NCI-H446 treated with DMSO at 0.1 percent for 48 hours (cell line): ENCODE measurements at places on chromosomes 3 and 15.

DNA sequence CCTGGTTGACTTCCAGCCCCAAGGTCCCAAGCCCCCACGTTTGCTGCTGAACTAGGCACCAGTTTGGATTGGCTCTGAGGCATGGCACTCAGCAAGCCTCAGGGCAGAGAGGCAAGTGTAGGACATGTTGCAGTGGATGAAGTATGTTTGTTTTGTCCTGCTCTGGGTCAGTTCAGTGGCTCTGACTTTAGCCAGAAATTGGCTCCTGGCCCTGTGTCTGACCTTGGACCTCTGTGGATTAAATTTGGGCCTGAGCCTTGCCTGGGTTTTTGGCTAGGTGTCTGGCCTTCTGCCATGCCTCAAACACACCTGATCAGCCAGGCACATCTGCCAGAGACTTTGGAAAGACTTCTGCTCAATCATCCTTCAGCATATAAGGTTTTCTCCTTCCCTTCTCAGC is 3.6 kb upstream of the MRAS start:
- no peak for DNase-seq

DNA sequence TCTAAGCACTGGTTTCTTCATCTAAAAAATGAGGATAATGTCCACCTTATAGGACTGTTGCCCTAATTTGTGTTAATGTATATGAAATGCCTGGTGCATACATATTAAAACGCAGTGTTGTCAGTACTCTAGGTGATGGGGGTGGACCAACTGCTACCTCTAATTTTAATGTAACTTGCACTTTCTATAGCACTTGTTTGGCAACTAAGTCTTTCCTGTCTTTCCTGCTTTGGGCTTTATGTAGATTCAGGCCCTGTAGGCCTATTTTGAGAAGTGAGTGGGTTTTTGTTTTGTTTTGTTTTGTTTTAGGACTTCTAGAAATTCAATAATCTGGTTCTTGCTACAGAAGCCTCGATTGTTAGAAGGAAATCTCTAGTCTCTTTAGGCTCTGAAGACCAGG is 21.2 kb downstream of the SLC7A14 start:
- no peak for DNase-seq

GRCh38 chr15:73851689-73852088 is 21.7 kb upstream of the TBC1D21 start:
- no peak for DNase-seq

- no peak for DNase-seq
Observed at GRCh38 chr3:111173906-111174305, 102.3 kb downstream of the NECTIN3 start.

DNA sequence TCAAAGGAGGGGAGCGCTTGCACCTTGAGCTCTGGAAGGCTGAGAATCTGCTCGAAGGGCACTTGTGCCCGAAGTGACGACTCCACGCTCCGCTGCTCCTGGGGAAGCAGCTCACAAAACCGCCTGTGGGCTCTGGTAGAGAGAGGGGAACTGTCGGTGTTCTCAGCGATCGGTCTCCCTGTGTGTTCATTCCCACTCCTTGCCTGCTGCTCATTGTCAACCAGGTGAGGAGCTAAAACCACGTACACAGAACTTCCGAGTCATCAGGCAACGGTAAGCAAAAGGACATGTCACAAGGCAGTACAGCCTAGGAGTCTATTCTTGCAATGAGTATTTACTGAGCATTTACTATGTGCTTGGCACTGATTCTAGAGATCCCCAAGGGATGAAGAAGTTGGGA is 1.5 kb downstream of the CIB1 start:
- no peak for DNase-seq

DNA sequence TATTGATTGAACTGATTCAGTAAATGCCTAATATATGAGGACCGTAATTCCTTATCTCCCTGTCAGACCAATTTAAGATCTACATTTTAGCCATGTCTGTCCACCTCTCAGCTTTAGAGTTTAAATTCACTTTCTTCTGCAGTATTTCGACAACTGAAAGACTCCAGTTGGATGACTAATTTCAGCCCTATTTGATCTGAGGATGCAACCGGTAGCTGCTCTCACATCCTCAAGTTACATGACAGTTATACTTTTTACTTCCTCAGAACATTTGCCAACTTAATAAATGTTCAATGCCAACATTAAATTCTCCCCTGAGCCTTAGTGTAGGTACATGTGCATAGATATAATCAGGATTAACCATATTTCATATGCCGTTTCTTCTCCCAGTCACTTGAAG is 2.5 kb upstream of the HHLA2 start:
- no peak for DNase-seq

- no peak for DNase-seq
Observed at GRCh38 chr3:48561045-48561736, 2.4 kb downstream of the UCN2 start.

DNA sequence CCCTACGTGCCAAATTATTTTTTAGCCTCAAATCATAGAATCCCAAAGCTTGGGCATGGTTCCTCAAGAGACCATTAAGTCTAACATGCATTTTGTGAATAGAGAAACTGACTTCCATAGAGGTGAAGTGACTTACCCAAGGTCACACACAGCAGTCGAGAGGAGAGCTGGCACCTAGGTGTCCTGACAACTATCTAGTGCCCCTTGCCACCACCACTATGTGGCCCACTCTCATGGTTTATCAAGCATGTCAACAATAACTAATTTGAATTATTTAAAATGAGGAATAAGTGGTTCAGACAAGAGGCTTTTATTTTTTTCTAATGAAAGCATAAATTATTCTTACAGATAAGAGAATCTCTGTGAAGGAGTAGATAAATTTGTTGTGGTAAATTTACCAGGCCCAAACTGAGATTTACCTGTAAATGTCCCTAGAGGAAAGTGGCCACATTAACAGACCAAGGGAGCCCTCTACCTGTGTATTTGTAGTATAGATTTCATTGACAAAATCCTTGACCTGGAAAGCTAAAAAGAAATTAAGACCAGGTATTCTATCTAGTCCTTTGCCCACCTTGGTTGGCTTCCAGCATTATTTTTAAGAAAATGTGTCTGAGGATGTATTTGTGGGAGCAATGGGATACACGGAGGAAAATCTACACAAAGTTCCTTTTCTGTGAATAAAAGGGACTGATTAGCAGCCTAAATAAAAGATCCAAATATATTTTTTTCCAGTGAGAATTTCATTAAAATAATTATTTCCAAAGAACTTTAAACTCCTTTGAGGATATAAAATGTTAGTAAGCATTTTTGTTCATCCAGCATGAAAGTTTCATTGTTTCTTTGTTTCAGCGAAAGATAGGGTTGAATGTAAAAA is 49.1 kb downstream of the IQCH start:
- DNase-seq = no peak

GRCh38 chr3:133159498-133160475 is 121.6 kb downstream of the TMEM108 start:
- no peak for DNase-seq

DNA sequence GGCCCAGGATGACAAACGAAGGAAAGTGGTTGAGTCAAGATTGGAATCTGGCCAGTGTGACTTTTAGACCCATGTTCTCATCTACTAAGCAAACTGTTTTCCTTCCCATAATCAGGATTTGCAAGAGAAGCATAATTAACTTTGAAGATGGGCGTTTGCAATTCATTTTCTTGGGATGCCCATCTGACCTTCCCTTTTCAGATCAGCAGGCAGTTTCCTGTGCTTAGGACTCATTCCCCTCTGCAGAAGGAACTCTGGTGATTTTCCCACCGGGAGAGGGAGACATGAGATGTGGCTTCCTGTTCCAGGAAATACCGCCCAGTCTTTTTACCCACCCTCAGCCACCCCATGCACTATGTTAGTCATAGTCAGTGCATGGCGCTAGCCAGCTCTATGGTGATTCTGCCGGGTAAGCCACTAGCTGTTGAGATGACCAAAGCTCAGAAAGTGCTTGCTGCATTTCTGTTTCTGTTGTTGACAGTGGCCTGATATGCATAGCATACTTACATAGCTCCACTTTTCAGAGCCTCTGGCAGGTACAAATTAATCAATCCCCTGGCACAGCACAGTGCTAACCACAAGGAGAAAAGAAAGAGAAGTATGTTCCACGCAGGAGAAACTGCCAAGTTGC is 129.4 kb downstream of the VGLL4 start:
- no peak for DNase-seq

DNA sequence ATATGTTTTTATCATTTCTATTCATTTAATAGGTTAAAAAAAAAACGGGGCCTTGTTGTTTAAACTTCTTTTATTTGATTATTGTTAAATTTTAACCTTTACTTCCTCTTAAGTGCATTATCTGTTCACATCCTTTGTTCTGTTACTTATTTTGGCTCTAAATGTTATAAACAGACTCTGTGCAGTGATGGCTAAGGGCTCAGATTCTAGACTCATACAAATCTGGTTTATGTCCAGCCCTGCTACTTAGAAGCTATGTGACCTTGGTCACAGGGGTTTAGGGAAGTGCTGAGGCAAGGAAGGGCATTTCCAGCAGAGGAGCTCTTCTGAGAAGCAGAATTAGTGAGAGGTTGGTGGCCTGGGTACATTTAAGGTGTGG is 55.3 kb upstream of the VILL start:
- no peak for DNase-seq

DNA sequence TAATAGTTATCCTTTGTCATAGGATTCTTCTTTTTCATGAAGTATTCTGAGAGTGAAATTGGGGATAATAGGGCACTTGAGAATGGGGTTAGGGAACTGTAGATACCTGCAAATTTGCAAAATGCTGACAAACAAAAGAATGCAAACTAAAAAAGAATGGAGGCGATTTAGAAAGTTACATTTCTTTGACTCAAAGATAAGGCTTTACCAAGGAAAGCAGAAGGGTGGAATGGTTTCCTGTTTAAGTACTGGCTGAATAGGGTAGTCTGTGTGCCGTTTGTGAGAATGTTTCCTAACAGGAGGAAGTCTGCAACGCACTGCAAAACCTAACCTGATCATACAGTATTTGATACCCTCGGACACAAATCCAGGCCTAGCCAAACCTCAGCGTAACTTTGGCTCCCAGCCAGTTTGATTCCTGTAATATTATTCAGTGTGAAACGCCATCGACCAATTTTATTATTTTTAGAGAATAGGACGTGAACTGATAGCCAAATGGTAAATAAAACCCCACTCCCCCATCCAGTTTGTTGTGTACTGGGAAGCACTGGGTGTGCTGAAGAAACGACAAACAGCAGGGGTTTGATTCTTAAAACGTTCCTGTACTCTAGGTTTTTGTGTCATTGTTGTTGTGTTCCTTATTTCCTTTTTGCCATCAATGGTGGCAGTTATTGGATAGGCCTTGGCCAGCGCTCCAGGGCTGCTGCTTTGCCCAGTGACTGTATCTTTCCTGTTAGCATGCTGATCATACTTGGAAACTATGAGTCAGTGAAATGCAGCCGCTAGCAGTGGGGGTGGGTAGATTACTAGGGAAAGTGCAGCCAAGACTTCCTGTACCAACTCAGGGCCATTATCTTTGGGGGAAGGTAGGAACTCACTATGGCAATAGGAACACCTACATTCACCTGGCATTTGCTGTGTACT is 148.0 kb upstream of the TBL1XR1 start:
- DNase-seq = peak; percentile 80

DNA sequence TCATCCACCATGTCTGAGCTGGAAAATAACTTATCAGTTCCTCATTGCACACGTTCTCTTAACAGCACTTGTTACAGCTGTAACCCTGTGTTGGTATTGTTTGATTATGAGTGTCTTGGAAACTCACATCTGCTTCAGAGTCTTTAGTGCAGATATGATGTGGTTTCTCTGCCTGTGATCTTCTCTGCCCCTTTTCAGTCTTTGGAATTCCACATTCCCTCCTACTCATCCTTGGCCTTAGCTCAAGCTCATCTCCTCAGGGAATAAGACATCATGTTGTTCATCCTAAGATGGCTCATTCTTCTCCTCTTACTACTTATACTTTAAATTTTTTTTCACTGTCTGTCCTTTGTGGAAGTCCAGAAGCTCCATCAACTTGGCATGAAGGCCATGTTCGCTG is 77.7 kb downstream of the SYNPR start:
- no peak for DNase-seq

DNA sequence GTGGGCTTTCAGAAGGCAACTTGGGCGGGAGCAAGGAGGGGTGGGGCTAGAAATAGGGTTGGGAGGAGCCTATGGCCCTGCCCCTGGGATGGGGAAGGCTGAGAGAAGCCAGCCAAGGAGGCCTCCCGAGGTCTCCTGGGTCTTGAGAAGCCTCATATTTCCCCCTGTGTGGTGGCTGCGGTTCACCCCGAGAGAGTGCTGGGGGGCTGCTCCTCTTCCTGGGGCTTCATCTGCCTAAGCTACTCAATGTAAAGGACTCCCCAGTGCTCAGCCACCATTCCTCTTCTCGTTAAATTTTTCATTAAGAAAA is 174.3 kb downstream of the SMAD6 start:
- DNase-seq = no peak

DNA sequence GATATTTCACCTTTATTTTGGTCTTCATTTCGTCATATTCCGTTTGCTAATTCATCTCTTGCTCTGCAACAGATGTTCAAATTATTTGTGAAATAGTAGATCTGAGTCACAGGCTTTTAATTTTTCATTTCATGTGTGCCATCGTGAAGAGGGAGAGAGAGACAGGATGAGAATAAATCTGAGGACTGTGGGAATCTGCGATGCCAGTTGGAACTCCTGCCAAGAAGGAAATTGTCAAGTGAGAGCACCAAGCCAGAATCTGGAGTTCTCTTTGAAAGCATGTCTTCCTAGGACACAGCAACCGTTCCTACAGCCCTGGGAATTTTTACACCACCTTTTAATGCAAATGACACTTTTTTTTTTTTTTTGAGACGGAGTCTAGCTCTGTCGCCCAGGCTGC is 48.8 kb downstream of the NSMCE3 start:
- no peak for DNase-seq

GRCh38 chr3:62982795-62983455 is 107.7 kb upstream of the CADPS start:
- DNase-seq = no peak

DNA sequence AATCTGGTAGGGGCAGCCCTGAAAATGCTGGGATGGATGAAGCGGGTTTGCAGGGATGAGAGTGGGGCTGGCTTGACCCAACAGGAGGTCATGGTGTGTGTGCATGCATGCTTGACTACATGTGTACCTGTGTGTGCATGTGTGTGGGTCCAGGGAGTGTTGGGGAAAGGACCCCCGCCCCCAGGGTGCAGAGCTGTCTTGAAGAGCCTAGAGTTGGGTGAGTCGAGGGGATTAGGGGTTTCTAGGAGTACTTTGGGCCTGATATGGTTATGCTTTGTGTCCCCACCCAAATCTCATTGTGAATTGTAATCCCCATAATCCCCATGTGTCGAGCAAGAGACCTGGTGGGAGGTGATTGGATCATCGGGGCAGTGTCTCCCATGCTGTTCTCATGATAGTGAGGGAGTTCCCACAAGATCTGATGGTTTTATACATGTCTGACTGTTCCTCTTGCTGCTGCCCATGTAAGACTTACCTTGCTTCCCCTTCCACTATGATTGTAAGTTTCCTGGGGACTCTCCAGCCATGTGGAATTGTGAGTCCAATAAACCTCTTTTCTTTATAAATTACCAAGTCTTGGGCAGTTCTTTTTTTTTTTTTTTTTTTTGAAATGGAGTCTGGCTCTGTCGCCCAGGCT is 5.2 kb upstream of the LCTL start:
- DNase-seq = no peak

DNA sequence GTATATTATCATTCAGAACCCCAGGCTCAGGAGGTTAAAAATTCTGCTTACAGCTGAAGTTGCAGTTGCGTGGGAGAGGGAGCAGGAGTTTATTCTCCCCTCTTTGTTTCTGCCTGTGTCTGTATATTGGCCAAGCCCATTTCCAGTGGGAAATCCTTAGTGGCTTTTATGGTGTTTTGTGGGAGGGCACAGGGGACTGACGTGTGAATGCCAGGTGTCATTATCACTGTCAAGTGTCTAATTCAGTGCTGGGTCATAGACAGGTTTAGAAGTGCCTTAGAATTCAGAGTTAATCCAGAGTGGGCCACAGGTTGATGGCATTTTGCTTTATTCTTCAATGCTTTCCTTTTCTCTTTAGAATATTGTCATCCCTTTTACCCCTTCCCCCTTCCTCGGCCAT is 33.4 kb downstream of the SLCO3A1 start:
- DNase-seq = no peak
